ENCODE measurements at places on chromosomes 16 and 17.

- no peak for DNase-seq
These were observed 22.2 kb downstream of the ZNF75A start for GRCh38 chr16:3327514-3327913.

DNA sequence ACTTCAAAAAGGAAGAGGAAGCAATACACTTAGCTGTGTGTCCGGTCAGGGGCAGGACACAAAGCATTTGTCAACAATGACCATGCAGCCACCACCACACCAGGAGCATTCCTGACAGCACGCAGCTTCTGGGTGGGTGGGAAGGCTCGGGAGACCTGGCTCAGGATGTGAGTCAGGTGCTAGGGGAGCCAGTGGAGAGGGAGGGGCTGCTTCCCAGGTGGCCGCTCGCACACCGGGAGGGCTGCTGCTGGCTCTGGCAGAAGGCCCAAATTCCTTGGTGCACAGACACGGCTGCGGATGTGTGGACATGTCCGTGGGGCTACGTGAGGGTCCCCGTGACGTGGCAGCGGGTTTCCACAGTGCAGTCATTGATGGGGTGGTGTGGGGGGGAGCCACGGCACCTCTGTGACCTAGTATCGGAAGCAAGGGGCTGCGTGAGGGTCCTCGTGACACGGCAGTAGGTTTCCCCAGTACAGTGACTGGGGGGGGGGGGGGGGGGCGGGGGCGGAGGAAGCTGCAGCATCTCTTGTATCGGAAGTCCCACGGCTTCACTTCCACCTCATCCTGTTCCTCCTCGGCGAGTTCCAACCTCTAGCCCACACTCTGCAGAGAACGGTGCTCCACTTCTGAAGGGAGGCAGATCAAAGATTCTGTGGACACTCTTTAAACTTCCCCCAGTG, 112.8 kb downstream of the ZNF778 start:
- DNase-seq = no peak

DNA sequence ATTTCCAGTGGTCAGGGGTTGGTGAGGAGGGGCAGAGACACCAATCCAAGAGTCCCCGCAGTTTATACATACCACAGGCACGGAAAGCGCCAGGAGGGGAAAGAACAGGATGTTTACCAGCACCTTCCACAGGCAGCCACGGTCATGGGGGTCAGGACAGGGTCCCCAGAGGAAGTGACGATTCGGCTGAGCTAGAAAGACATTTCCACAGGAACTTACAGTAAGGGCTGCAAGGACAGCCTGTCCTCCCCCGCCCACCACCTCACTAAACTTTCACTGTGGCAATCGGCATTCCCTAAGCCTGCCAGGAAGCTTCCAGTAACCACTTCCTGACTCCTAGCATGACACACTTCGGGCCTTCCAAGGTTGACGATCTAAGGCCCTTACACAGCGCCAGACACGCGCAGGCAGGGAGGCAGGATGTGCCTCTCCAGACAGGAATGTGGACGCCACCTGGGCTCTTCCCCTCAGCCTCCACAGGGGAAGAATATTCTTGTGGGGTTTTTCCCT, 1.2 kb upstream of the MT2A start:
- peak; percentile 96 for DNase-seq

- DNase-seq = no peak
These were observed 1.0 kb downstream of the BCL7C start for GRCh38 chr16:30892670-30893416.

GRCh38 chr16:78118469-78119025, 19.1 kb downstream of the WWOX start:
- DNase-seq = no peak

DNA sequence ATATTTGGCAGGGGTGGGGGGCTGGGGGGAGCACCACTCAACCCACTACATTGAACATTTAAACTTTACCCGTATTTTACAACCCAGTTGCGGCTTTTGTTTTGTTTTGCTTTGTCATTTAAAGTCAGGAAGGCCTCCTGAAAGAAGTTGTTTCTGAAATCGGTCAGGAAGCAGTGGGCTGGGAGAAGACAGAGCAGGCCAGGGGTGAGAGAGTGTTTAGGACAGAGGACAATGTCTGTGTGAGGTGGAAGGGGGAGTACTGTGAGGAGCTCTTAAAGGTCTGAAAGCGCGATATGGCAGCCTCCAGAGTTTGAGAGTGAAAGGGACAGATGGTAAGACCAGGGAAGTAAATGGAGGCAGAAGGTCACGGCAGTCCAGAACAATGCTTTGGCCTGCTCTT, 6.1 kb upstream of the WFIKKN2 start:
- DNase-seq = no peak

GRCh38 chr17:10197721-10198508, 491 bp downstream of the GAS7 start:
- no peak for DNase-seq

DNA sequence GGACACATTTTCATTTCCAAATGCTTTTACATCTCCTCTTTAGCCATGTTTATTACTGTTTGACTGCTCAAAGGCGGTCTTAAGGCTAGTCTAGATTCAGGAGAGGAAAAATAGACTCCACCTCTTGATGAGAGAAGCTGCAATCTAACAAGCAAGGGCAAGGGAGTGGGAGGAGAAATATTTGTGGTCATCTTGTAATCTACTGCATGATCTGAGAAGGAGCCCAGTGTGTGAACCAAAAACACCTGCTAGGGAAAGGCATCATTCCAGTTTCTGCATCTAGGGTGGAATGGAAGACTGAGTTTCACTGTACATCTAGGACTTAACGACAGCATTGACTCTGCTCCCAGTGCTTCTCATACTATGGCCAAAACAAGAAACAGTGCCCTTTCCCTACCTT, 232.2 kb upstream of the HS3ST3A1 start:
- no peak for DNase-seq

GRCh38 chr17:54882371-54882770, 18.3 kb upstream of the TOM1L1 start:
- no peak for DNase-seq

GRCh38 chr17:1940810-1941185, 84.3 kb downstream of the RTN4RL1 start:
- DNase-seq = no peak

- no peak for DNase-seq
These were observed 18.9 kb downstream of the GNGT2 start for GRCh38 chr17:49191409-49191916.

DNA sequence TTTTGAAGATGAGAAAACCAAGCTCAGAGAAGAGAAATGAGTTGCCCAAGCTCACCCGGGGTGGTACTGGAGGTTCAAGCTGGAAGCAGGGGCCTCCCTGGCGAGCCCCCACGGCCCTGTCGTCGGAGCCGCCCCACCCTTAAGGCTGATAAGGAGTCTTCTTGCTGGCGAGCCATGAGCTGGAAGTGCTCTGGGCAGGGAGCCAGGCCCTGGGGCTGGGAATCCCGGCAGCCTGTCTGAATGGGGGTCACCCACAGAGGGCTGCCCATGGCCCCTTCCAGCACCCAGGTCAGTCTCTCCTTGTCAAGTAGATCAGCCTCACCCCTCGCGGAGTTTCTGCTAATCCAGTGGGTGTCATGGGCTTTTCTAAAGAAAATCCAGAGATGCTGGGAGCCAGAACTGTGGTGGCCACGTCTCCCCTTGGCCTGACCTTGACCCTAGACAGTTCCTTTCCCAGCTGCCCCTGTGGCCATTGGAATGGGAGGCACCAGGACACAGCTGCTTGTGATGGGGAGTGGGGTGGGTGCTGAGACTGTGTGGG, 1.2 kb upstream of the P2RX1 start:
- DNase-seq = no peak

- DNase-seq = no peak
These were observed 25.0 kb upstream of the SMIM36 start for GRCh38 chr17:55536205-55536604.

- no peak for DNase-seq
These were observed 29.4 kb upstream of the POLR3E start for GRCh38 chr16:22267764-22268163.

DNA sequence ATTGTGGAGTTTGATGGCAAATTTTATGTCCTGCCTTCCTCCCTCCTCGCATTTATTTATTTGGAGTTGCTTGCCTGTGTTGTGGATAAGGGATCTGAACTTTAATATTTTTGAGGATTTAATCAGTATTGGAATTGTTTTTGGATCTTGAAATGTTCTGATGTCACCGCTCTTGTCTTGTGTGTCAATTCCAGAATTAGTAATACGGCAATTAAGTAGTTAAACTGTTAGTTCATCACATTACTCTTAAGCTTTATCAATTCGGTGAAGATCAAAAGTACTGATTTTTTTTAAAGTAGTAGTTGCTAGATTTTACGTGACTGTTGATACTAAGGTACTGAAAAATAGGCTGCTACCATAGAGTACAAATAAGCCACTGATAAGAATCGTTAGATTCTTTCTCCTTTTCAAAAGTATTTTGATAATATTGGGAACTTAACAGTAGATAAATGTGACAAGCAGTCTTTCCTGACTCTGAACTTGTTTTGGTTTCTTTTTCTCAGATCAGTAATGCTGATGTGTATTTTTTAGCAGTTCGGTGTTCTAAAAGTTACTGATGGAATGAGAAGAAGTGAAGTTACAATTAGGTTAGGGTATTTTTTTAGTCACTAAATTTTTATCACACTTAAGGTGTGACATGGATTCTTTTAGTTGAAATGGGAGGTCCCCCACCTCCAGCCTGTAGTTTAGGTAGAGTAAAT, 2.0 kb downstream of the RBBP6 start:
- DNase-seq = no peak

- no peak for DNase-seq
These were observed 58.3 kb downstream of the SREBF1 start for GRCh38 chr17:17778308-17779014.

- no peak for DNase-seq
These were observed 1972.6 kb downstream of the TP53TG3F start for GRCh38 chr16:35431829-35432663.

- no peak for DNase-seq
These were observed 14.0 kb downstream of the COPZ2 start for GRCh38 chr17:48023400-48024148.

DNA sequence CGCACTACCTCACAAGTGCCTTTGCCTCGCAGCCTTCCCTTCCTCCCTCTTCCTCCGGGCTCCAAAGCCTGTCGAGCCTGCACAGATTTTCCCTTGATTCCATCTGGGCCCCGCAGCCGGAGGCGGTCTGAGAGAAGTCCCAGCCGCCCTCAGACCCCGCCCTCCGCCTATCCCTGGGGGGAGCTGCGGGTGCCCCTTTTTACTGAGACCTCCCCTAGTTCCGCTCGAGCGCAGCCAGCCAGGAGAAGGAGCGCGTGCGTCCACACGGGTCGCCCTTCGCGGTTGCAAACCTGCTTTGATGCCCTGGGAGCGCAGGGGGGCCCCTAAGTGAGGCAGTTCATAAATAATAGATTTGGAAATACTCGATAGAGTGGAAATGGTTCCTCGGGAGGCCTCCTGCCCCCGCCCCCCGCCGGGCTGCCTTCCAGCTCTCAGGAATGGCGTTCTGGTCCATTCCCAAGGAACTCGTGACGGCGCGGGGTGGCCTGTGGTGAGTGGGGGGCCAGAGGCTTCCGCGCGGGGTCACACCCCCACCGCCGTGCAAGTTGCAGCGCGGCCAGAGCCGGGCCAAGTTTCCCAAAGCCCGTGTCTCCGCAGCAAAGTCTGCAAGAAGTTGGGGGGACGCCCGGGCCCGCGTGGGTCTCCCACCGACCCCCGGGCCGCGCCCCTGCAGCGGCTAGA, 610 bp downstream of the C16orf74 start:
- DNase-seq = no peak

DNA sequence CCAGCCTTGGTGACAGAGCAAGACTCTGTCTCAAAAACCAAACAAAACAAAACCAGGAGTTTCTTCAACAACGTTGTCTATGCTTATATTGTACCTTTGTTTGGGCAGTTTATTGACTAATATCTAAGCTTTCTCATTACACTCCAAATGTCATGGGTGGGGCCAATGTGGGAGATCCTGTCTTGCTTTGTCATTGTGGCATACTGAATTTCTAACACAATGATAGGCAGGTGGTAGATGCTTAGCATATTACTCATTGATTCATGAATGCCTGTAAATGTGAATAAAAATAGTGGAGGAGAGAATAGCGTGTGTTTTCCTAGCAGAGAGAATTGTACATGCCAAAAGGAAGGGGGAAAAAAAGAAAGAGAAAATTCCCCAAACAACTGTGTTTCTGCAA, 802.5 kb upstream of the EEF2KMT start:
- no peak for DNase-seq

GRCh38 chr17:79188048-79188447, 113.4 kb downstream of the ENGASE start:
- no peak for DNase-seq

GRCh38 chr17:68210570-68211315, 37.1 kb upstream of the AMZ2 start:
- no peak for DNase-seq

DNA sequence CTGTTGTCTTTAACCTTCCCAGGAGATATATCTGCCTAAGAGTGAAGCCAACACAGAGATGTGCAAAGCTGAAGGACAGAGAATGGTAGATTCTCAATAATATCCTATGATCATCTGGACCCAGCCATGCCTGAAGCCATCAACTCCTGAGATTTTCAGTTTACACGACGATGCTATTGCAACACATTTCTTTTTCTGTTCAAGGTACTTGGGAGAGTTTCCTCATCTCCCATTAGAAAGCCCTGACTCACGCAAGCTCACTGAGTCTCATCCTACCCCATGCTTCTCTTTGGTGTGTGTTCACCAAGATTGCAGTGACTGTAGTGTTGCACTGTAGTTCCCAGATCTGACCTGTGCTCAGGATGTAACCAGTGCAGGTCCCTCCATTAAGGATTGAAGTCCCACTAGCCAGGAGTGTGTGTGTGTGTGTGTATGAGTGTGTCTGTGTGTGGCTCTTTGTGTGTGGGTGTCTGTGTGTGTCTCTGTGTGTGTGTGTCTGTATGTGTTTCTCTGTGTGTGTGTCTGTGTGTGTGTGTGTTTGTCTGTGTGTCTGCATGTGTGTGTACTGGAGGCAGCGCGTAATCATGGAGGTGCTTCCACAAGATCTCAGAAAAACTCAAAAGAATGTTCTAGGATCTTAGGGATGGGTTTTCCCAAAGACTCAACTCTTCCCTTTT, 15.5 kb downstream of the CES1 start:
- DNase-seq = no peak

DNA sequence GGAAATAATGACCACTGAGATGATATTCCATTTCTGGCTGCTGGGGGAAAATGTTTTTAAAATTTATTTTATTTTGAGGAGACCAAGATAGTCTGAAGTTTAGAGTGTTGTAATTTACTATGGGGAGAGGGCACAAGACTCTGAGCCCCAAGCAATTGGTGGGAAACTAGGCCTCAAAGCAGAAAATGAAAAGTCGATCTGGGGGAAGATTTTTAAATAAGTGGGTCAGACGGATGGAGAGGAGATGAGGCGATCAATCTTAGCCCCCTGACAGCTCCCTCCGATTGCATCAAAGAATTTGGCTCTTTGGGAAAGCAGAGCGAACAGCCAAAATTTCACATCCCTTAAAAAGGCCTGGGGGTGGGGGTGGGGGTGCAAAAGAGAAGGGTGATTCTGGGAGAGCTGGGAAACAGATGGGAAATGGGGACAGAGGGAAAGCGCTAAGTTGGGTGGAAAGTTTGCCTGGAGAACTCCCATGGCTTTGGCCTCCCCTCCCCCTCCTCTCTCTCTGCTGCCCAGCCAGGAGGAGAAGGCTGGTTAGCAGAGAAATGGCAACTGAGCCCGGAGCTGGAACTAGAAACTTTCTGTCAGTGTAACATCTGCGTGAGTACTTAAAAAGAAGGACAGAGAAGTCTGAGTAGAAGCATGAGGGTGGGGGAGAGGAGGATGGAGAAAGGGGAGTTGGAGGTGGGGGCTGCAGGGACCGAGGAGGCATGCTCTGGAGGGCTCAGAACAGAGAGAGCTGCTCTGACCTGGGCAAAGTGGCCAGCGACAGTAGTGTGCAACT, 1.4 kb upstream of the HOXB2 start:
- DNase-seq = no peak

Measured in BJ (cell line).